ENCODE measurements at places on chromosomes 5 and 9.

GRCh38 chr5:40873286-40873880 is 32.2 kb downstream of the CARD6 start:
- no peak for DNase-seq

GRCh38 chr5:100746730-100747129 is 156.4 kb downstream of the ST8SIA4 start:
- DNase-seq = no peak

DNA sequence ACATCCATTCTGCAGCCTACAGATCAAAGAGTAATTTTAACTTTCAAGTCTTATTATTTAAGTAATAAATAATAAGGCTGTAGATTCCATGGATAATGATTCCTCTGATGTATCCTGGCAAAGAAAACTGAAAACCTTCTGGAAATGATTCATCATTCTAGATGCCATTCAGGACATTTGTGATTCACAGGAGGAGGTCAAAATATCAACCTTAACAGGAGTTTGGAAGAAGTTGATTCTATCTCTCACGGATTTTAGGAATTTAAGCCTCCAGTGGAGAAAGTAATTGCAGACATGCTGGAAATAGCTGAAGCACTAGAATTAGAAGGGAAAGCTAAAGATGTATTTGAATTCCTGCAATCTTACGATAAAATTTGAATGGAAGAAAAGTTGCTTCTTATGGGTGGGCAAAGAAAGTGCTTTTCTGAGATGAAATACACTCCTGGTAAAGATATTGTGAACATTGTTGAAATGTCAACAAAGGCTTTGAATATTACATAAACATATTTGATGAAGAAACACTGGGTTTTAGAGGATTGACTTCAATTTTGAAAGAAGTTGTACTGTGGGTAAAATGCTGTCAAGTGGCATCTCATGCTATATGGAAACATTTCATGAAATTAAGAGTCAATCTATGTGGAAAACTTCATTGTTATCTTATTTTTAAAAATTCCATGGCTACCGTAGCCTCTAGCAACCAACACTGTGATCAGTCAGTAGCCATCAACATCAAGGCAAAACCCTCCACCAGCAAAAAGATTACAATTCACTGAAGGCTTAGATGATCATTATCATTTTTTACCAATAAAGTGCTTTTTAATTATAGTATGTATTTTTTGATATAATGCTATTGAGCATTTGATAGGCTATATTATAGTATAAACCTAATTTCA is 1141.0 kb downstream of the CDH12 start:
- no peak for DNase-seq

GRCh38 chr5:128649192-128649591 is 111.1 kb upstream of the FBN2 start:
- no peak for DNase-seq

- DNase-seq = no peak
Observed at GRCh38 chr9:727767-728166, 113.7 kb upstream of the DMRT1 start.

- DNase-seq = peak; percentile 23
Observed at GRCh38 chr9:133379153-133380086, 3.3 kb downstream of the STKLD1 start.

GRCh38 chr9:4096121-4096520 is 203.7 kb downstream of the GLIS3 start:
- DNase-seq = no peak

- no peak for DNase-seq
Observed at GRCh38 chr5:26942481-26942880, 95.9 kb downstream of the CDH9 start.

DNA sequence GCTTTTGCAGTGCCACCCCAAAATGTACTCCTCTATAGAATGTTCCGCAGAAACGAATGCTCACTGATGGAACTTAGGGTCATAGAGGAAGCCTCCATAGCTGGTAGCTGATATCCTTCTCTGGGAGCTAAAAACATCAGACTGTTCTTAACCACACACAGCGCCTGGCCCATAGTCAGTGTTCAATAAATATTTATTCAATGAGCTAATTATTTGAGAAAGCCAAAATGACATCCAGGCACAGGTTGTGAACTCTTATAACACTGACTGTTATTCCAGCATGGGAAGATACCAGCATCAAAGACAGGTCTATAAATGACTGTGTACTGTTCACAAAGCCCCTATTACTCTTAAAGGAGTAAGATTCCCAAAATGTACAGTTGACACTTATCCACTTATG is 12.9 kb downstream of the GDF9 start:
- DNase-seq = no peak

DNA sequence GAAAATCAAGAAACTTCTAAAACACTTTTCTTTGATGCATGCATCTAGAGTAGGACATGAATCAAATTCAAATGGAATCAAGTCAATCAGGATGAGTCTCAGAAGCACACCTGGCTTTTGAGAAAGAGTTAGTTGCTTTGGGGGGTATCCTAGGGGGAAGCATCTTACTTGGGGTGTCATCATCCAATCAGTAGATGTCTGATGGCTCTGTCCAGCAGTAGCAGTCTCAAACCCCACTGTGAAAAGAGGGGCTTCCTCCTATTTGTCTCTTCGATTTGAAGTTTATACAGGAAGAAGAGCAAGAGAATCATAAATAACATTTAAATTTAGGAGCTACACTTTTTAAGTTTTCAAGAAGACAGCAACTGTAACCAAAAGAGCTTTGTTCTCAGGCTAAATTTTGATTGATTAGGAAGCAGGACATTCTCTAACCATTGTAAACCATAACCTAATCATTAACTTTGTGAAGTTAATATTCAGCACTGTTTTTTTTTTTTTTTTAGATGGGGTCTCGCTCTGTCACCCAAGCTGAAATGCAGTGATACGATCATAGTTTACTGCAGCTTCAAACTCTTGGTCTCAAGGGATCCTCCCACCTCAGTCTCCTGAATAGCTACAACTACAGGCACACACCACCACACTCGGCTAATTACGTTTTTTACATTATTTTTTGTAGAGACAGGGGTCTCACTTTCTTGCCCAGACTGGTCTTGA is 614.7 kb downstream of the CSNK1G3 start:
- no peak for DNase-seq

GRCh38 chr9:16000811-16001210 is 448.0 kb downstream of the CCDC171 start:
- no peak for DNase-seq

DNA sequence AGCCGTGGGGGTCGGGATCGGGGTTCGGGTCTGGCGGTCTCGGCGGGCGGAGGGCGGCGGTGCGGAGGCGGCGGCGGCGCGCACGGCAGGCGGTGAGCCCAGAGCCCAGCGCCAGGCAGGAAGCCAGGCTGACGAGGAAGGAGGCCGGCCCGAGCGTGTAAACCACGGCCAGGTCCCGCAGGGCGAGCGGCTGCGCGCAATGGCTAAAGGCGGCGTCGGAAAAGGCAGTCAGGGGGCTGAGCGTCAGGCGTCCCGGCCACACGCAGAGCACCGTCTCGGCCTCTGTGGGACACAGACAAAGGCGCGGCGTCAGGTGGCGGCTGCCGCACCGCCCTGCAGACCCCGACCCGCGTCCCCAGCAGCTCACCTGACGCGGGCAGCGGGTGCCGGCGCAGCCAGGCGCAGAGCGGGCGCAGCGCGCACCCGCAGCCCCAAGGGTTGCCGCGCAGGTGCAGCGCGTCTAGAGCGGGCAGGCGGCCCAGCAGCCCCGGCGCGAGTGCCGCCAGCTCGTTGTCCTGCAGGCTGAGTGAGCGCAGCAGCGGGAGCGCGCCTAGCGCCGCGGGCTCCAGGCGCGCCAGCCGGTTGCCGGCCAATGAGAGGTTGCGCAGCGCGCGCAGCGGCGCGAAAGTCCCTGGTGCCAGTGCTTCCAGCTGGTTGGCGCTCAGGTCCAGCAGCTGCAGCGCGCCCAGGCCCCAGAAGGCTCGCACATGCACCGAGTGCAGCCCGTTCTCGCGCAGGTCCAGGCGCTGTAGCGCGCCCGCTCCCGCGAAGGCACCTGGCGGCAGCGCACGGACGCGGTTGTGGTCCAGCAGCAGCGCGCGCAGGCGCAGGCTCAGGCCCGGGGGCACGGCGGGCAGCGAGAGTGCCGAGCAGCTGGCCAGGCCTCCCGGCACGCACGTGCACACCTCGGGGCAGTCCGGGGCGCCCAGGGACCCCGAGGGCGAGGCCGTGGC is 671 bp downstream of the LRRC26 start:
- DNase-seq = peak; percentile 97

- DNase-seq = peak; percentile 76
Observed at GRCh38 chr9:16268067-16268881, 602.2 kb downstream of the BNC2 start.

DNA sequence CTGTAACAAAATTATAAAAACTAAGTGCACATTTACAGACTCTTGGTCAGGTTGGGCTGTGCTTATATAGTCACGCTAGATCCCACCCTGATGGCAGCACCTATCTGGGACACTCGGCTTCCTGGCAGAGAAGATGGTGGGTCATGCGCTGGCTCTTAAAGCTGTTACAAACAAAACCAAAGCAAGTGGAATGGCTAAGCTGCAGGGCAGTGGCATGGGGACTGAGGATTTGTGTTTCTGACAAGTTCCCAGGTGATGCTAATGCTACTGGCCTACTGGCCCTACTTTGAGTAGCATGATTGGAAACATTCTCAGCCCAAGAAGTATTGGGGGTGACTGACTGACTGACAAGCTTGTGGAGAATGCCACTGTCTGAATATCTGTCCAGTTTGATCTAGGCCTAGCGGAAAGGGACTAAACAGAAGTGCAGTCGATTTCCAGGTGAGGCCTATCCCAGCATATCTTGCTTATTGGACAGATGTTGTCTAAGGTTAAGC is 8.3 kb downstream of the BTF3 start:
- DNase-seq = no peak

DNA sequence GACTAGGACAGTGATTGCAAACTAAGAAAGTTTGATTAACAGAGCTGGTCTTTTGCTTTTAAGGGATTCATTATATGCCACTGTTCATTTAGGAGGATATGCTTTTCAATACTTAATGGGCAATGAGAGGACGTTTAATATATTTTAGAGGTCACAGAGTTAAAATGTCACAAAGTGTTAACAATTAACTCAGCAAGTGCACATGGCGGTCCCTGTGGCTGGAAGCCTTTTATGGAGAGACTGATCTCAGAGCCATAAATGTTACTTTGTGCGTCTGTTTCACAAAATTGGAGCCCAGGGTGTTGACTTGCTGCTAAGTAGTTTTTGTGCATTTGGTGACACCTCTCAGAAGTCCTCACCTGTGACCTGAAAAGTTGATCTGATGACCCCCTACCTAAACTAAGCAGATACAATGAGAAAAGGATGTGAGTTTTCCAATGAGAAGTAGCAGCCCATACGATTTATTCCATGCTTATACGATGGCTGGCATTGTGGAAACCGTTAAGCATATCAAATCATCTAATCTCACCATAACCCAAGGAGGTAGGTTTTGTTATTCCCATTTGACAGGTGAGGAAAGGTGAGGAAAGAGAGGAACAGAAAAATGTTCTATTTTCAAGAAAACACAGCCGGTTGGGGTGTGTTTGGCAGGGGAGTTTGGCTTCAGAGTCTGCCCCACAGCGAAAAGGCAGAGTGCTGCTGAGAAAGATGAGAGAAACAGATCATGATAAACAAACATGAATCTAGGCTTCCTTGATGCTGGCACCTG is 64.4 kb downstream of the CMYA5 start:
- no peak for DNase-seq

DNA sequence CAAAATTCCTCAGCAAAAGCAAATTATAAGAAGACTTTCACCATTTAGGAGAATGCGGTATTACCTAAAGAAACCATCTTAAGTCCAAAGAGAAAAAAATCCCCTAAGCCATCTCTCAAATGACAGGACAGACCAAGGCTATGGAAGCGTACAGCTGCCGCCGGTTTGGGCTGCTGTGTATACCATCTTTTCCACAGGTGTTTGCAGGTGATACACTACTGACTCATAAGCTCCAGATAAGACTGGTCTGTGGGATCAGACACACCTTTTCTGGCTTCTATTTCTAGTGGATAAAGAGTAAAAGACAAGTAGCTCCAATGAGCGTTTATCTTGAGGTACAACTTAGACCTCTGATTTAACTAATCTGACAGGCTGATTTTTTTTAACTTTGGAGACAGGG is 7.7 kb downstream of the CDKN2AIPNL start:
- DNase-seq = no peak

DNA sequence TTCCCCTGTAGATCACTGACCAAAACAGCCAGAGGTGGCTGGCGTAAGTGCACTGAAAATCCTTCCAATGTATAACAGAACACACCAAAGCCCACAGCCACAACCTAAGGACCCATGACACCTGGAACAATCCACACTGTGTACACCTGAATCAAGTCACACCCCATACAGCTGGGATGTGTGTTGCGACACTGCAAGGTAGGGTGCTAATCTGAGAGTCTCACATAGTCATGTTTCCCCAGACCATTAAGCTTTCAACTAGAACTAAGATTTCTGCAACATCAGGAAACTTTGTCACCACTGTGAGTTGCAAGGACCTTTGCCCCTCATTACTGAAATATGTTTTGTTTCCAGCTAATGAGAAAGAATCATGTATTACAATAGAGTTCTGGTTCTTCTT is 59.4 kb downstream of the MED27 start:
- no peak for DNase-seq
